Ovary (tissue), 10 donors: ENCODE measurements at places on chromosomes 13 and 19. TPM values are rescaled to one million over a fixed set of nuclear protein-coding genes. Genes with fewer than 3 reads are reported as not detected.
A peak's percentile ranks its signal among the peaks of the same experiment; 100 is the strongest.

The CLEC4G gene
- polyA plus RNA-seq, result 0.71 TPM

The EDDM13 gene
- not detected for polyA plus RNA-seq

The IL11 gene
- polyA plus RNA-seq, result not detected

The KLK15 gene
- not detected for polyA plus RNA-seq

The RHPN2 gene
- polyA plus RNA-seq, result 1.7 TPM

The IZUMO2 gene
- not detected for polyA plus RNA-seq

The ZNF99 gene
- 0.03 TPM for polyA plus RNA-seq

The N4BP2L1 gene
- 42.5 TPM for polyA plus RNA-seq

The NCAN gene
- not detected for polyA plus RNA-seq

The GPR183 gene
- polyA plus RNA-seq, result 7.6 TPM

The GSX1 gene
- polyA plus RNA-seq, result not detected

The KLK4 gene
- polyA plus RNA-seq, result not detected

The PRODH2 gene
- not detected for polyA plus RNA-seq

The OLFM2 gene
- polyA plus RNA-seq, result 7.1 TPM

GRCh38 chr13:47463726-47464125, 537.3 kb downstream of the SUCLA2 start:
- DNase-seq, result no peak

- DNase-seq, result no peak
Measured at GRCh38 chr13:67341406-67341805, 111.3 kb upstream of the PCDH9 start.

GRCh38 chr13:20461481-20461859, 64.2 kb downstream of the CRYL1 start:
- no peak for DNase-seq

- DNase-seq, result no peak
Measured at GRCh38 chr19:6817179-6817578, 44.7 kb downstream of the VAV1 start.

GRCh38 chr19:52307275-52307674, 10.3 kb downstream of the ZNF480 start:
- DNase-seq, result no peak

GRCh38 chr19:5953680-5954213, 24.2 kb downstream of the RANBP3 start:
- DNase-seq, result no peak

GRCh38 chr13:32125221-32125689, 93.7 kb downstream of the FRY start:
- DNase-seq, result no peak

- no peak for DNase-seq
Measured at GRCh38 chr13:33496336-33496735, 210.8 kb upstream of the STARD13 start.

DNA sequence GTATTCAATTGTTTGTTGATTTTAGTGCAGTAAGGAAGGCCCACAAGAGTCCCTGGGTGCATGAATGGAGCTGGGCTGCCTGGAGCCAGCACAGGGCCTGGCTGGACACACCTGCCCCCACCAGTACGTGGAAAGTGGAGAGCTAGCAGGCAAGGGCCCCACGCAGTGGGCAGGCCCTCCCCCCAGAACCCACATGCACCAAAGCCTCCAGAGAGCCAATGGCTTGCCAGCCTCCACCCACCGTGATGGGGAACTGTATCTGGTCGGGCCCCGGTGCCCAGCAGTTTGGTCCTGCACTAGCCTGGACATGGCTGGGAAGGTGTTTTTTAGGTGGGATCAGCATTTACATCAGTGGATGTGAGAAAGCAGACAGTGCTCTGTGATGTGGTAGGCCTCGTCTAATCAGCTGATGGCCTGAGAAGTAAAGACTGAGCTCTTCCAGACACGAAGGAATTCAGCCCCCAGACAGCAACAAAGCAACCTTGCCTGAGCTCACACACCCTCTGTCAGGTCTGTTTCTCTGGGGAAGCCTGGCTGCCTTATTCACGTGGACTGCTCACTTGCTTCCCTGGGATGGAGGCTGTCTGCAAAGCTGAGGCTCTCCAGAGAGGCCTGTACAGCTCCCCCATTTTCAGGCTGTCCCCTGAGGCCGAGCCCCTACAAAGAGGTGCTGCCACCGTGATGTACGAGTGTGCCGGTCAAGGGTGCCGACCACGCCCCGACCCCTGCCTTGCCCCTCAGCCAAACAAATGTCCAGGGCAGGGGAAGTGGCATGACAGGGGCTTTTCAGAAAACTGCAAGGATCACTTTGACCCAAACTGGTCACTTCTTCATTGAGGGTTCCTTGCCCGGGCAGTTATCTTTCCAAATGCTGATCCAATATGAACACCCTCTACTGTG, 27.5 kb downstream of the RAB20 start:
- DNase-seq, result no peak

DNA sequence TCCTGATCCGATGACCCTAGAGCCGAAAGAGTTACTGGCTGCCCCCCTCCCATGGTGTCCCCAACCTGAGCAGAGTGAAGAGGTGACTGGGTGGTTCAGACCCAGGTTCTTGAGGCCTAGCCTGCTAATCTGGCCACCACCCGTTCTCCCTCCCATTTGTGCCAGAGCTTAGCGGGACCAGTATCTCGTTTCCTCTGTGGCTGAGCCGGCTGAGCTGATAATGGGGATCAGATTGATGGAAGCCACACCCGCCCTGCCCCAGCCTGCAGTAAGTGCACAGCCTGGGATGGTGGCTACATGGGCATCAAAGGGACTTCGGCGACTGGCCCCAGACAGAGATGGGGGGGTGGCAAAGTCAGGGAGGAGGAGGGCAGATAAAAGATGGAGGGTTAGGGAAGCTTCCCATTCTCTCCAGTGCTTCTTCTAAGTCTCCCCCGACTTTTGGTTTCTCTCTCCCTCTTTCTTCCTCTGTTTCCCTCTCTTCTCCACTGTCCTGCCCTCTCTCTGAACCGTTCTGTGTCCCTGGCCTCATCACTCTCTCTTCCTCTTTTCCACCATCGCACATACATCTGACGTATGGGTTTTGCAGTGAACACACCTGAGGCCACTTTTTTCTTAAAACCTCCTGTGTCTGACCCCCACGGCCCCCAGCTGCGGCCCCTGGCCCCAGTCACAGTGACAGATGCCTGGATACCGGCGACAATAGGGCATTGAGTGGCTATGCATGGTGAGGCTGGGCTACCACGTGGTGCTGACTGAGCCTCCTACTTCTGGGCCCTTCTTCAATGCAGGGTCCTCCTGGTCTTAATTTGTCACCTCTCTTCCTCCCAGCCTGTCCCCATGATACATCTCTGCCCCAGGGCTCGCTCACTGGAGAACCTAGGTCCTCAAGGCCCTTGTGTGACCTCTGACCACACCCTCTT, 2.4 kb downstream of the ELAVL3 start:
- no peak for DNase-seq

- DNase-seq, result no peak
Measured at GRCh38 chr13:103386341-103386740, 320.1 kb upstream of the SLC10A2 start.

- no peak for DNase-seq
Measured at GRCh38 chr13:105290596-105290995, 1244.9 kb downstream of the EFNB2 start.

DNA sequence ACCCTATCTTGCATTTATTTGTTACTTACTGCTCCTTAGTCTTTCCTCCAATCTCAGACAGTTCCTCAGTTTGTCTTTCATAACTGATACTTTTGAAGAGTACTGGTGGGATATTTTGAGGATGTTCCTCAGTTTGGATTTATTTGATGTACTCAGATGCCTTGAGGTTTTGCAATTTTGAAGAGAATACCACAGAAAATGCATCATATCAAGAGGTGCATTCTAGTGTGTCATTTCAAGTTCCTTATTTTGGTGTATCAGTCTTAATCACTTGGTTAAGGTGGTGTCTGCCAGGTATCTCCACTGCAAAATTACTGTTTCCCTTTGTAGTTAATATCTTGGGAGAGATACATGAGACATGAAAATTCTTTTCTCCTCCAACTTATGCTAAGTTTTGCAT, 75.1 kb downstream of the URI1 start:
- DNase-seq, result no peak

- DNase-seq, result no peak
Measured at GRCh38 chr13:70795484-70795883, 687.2 kb upstream of the KLHL1 start.

- DNase-seq, result no peak
Measured at GRCh38 chr13:32911506-32911905, 104.7 kb upstream of the KL start.

DNA sequence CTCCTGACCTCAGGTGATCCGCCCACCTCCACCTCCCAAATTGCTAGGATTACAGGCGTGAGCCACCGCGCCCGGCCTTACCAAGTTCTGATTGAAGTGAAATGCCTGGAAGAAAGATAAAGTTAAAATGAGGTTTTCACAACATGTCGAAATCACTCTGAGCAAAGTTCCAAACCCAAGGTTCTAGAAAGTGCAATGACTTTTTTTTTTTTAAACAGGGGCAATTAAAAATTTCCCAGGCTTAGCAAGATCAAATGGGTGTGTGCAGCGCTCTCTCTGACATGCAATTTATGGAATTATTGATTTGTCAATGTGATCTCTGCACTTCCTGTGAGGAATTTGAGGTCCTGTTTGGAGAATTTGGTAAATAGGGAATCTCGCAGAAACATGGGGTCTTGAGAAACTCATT, 12.8 kb upstream of the MAP2K2 start:
- DNase-seq, result no peak

- DNase-seq, result no peak
Measured at GRCh38 chr13:110217811-110218210, 89.1 kb downstream of the COL4A1 start.

GRCh38 chr13:93467175-93467574, 240.6 kb downstream of the GPC6 start:
- DNase-seq, result no peak

DNA sequence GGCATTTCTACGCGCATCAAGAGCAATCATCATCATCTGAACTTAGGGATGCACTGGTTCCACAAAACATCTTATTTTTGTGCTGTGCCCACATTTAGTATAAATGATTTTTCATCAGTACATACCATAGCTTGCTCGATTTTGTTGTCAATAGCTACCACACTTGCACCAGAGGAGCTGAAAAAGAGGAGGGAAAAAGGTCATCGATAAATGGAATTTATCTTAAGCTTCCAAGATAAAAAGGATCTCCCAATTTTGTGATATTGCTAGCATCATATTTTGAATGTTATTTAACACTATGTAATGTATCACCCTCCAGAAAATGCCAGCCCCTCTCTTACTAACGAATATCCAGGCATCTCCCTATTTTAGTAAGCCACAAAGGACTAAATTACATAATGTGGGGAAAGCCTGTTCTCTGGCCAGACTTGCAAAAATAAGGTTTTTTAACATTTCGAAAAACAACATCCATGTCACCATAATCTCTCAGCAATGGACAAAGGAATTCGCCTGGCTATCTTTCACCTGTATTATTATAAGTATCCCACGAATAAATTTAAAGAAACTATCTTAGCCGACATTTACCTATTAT, 62.4 kb downstream of the SERP2 start:
- no peak for DNase-seq

DNA sequence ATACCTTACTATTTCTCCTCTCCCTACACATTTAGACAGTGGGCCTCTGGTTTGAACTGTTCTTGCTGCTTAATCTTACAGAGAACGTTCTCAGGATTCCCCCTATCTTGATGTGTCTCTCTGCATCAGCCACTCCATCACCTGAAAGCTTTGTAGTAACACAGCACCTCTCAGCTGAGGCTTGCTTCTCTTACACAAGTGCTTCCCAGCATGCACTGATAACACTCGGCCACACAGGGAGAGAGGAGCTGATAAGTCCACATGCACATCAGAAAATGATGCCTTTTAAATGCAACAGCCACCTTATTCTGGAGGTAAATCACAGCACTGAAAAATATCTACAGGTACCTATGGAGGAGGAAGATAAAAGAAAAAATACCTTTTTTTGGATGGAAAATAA, 192.2 kb upstream of the TSHZ3 start:
- DNase-seq, result no peak

DNA sequence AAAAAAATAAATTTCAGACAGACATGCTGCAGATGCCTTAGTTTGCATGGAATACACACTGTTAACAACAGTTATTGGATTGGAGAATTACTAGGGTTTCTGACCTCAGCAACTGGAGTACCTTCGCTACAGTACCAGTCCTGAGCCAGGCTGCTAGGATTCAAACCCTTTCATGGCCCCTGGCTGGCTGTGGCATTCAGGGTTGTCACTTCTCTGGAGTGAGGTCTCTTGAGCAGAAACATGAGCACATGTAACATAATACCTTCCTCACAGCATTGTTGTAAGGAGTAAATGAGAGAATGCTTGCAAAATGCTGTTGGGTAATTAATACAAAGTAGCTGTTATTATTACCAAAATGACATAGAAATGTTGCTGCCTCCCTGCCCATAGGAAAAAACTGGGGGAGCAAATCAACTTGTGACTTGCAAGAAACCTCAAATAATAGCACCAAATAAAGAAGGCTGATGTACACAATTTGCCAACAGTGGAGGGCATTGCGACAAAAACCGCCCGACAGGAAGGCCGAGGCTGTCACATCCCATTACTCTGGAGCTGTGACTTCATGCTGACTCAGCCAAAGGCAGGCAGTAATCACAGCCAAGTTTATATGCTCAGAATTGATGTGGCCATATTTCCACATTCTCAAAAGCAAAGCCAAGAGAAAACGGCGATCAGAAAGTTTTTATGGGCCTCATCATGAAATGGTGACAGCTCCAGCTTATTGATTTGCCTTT, 100.4 kb downstream of the RFC3 start:
- no peak for DNase-seq

DNA sequence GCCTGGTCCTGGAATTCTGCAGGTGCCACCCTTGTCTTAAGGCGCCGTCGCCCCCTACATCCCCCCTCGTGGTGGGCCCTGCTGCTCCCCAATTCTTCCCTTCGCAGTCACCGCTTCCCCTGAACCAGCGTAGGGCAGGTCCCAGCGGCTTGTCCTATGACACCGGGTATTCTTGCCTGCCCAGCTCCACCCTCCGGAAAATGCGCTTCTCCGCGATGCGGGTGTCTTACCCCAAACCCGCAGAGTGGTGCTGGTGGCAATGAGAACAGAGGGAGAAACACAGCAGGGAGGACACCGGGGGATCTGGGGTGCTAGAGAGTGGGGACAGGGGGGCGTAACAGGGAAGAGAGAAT, 9.0 kb downstream of the ZNF808 start:
- no peak for DNase-seq

DNA sequence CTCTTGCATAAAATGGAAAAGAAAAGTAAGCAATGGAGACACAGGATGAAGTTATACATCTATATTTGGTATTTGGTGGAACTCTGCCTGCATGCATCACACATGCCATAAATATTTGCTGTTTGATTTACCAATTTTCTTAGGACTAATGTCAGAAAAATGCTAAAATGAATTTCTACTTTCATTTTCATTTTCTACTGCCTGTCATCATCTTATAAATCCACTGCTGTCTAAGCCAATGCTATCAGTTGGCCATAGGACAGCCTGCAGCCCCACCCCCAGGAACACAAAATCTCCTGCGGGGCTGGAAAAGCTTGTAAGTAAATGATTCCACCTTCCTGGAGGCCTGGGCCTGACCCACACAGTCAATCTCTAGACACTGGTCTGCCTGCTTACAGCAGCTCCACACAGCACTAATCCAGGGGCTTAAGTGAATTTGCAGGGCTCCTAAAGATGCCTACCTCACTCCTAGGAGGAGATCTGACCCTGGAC, 122.0 kb downstream of the ENOX1 start:
- DNase-seq, result peak; percentile 23
